ENCODE measurements at places on chromosomes 16 and 17.
A peak's percentile ranks its signal among the peaks of the same experiment; 100 is the strongest.

DNA sequence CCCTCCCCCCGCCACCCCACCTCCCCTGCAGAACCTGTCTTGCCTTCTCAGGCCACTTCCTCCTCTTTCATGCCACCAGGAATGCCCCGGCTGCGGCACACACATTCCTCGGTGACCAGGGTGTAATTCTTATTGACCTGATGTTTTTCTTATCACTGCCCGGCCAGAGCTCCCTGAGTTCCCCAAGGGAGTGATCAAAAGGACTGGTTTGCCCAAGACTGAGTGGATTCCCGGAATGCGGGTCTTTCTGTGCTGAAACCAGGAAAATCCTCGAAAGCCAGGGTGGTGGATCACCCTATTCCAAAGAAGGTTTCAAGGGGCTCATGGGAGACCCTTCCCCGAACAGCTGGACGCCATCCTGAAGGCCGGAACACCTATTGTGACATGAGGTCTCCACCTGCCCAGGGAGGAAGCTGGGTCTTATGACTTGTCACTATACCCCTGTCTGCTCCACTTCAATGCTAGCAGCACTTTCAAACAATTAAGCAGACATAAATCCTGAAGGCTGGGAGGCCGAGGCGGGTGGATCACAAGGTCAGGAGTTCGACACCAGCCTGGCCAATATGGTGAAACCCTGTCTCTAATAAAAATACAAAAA, 53.0 kb upstream of the RPL38 start:
- DNase-seq: no peak

DNA sequence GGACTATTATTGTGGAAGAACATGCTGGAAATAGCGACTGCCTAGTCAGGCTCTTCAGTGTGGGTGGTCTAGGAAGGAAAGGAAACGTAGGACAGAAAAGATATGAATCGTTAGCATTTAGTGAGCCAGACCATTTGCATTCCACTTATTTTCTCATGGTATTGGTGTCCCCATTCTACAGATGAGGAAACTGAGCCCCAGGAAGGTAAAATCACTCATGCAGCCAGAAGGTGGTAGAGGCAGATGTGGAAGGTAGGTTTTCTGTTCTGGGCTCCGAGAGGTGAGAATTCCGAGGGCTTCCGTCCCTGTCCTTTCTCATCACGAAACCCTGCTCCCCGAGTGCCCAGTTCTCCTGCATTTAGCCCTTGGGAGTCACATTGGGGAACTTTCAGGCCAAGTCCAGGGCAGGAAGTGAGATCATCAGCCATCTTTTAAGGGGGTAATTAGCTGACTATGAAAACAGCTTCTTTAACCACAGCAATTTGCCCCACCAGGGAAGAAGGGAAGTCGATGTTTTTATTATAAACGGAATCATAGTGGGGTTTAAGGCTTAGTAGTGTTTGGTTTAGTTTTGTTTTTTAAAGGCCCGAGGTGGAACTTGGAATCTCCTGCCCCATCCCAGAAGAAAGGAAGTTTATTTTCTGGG, 110.7 kb upstream of the IRX3 start:
- no peak for DNase-seq

- peak; percentile 41 for DNase-seq
These were observed 14.4 kb upstream of the FAAP100 start for GRCh38 chr17:81566461-81567126.

DNA sequence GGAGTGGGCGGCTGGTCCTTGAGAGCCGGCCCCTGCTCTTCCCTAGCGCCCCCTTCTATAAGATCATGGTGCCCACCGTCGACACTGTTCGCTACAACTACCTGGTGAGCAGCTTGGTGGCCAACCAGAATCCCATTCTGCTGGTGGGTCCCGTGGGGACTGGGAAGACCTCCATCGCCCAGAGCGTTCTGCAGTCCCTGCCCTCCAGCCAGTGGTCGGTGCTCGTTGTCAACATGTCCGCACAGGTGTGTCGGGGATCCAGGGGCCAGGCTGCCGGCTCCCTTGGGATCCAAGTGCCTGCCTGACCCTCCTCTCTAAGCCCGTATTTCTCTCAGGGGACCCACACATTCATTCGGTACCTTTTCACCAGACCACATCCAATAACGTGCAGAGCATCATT, 41.4 kb upstream of the KDM6B start:
- no peak for DNase-seq

DNA sequence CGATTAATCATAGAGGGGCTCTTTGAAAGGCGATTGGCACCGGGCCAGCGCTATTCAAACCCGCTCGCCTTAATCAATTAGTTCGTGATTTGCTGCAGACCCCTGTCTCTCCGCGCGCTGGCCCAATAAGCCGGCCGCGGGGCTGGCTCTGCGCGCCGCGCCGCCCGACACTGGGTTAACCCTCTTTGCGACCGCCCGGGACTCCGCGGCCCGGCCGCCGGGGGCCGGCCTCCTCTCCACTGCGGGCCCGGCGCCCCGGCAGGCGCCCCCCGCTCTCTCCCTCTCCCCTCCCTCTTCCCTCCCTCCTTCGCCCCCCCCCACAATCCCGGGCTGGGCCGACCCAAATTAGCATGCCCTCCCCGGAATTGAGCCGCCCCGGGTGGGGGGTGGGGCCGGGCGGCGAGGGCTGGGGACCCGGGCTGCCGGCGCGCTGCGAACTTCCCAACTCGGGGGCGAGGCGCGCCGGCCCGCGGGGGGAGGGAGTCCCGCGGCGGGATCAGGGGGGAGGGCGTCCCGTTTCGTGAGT, 428 bp upstream of the SALL1 start:
- DNase-seq: no peak

DNA sequence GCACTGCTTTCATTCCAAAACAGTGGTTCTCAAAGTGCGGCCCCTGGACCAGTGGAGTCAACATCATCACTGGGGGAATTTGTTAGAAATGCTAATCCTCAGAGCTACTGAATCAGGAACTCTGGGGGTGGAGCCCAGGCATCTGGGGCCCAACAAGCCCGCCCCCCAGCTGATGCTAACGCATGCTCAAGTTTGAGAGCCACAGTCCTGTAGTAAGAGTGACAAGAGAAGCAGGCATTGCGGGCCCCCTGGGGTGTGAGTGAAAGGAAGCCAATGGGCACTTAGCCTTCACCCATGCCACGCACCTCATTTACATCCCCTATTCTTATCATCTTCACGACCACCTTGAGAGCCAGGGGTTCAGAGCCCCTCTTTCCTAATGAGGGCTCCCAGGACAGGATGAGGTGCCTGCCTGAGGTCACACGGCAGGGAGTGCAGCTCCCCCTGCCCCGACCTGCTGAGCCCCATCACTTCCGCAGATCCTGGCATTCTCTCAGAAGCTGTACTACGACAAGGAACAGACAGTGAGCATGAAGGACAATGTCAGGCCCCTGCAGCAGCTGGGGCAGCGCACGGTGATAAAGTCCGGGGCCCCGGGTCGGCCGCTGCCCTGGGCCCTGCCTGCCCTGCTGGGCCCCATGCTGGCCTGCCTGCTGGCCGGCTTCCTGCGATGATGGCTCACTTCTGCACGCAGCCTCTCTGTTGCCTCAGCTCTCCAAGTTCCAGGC, 9.1 kb downstream of the CA4 start:
- DNase-seq: no peak

DNA sequence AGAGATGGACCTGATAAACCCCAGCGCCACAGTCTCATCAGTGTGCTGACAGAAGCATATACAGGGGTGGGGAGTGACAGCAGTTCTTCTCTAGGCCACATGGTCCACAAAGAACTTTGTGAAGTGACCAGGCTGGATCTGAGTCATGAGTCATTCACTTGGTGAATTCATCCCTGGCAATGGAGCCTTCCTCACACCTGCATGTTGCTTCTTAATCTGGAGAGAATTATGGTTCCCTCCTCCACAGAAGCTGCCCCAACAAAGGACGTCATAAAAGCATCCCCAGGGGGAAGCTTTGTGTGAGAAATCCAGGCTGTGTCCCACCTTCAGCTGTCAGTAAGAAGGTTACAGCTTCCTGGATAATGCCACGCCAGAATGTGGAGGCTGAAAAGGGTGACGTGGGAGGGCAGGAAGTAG, 215.6 kb upstream of the MAF start:
- no peak for DNase-seq

GRCh38 chr16:23348579-23349469, 46.7 kb downstream of the SCNN1B start:
- no peak for DNase-seq

GRCh38 chr17:70055000-70055399, 20.0 kb upstream of the KCNJ16 start:
- no peak for DNase-seq

DNA sequence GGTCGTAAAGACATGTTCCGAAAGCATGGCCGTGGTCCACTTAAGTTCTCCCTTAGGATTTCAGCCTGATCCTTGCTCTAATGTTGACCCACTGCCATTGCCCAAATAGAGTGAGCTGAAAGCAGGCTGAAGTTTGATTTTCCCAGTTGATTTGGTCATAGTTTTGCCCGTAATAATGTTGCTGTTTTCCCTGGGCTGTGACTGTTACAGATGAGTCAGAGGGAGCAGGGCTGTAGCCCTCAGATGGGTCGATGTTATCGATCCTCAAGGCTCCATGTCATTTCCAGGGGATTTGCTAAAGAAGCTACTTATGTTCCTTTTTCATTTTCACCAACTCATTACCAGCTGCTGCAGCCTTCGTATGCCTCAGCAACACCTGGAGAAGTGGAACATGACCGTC, 169.0 kb upstream of the ZFHX3 start:
- no peak for DNase-seq

- no peak for DNase-seq
These were observed 1.2 kb upstream of the DPEP2 start for GRCh38 chr16:68000450-68000849.

DNA sequence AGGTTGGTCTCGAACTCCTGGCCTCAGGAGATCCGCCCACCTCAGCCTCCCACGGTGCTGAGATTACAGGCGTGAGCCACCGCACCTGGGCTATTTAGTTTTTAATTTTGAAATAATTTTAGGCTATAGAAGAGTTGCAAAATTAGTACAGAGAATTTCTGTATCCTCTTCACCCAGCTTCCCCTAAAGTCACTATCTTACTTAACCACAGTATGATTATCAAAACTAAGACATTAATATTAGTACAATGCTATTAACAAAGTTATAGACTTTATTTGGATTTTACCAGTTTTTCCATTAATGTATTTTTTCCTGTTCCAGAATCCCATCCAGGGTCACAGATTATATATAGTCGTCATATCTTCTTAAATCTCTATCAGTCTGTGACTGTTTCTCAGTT, 62.6 kb downstream of the CLEC19A start:
- DNase-seq: no peak

GRCh38 chr17:64732336-64733006, 70.4 kb upstream of the SMURF2 start:
- no peak for DNase-seq

Measured in HCT116 (cell line).